SK-MEL-5 (cell line): ENCODE measurements at places on chromosomes 5 and 9. TPM values are rescaled to one million over a fixed set of nuclear protein-coding genes. Genes with fewer than 3 reads are reported as not detected.

IL3 gene
- not detected in 2 replicates for total RNA-seq

SLC4A9 gene
- total RNA-seq = 0.16 and 0.18 TPM in 2 replicates

FBP2 gene
- total RNA-seq = not detected in 2 replicates

SCGB3A2 gene
- not detected in 2 replicates for total RNA-seq

OMD gene
- total RNA-seq = not detected in 2 replicates

INSL6 gene
- total RNA-seq = not detected in 2 replicates

TAF11L10 gene
- total RNA-seq = not detected in 2 replicates

SMIM33 gene
- total RNA-seq = not detected in 2 replicates

GRXCR2 gene
- total RNA-seq = not detected in 2 replicates

PCDHB5 gene
- 2.0 and 3.1 TPM in 2 replicates for total RNA-seq

CCL21 gene
- not detected in 2 replicates for total RNA-seq

PRLR gene
- 21.4 and 22.2 TPM in 2 replicates for total RNA-seq

FOXD4L4 gene
- total RNA-seq = 0.08 TPM in 1 of 2 replicates, not detected in the other

SLC1A1 gene
- total RNA-seq = 1.4 and 1.6 TPM in 2 replicates
